RWPE2 (cell line): ENCODE measurements at places on chromosomes 16 and 17.
A peak's percentile ranks its signal among the peaks of the same experiment; 100 is the strongest.

- no peak overlapping the region for H3K27ac ChIP-seq
- no peaks in the 10 kb centered on the region for H3K27me3 ChIP-seq
- no peaks in the 10 kb centered on the region for H3K4me1 ChIP-seq
These were observed 33.7 kb upstream of the ALDH3A2 start for GRCh38 chr17:19614900-19615299.

DNA sequence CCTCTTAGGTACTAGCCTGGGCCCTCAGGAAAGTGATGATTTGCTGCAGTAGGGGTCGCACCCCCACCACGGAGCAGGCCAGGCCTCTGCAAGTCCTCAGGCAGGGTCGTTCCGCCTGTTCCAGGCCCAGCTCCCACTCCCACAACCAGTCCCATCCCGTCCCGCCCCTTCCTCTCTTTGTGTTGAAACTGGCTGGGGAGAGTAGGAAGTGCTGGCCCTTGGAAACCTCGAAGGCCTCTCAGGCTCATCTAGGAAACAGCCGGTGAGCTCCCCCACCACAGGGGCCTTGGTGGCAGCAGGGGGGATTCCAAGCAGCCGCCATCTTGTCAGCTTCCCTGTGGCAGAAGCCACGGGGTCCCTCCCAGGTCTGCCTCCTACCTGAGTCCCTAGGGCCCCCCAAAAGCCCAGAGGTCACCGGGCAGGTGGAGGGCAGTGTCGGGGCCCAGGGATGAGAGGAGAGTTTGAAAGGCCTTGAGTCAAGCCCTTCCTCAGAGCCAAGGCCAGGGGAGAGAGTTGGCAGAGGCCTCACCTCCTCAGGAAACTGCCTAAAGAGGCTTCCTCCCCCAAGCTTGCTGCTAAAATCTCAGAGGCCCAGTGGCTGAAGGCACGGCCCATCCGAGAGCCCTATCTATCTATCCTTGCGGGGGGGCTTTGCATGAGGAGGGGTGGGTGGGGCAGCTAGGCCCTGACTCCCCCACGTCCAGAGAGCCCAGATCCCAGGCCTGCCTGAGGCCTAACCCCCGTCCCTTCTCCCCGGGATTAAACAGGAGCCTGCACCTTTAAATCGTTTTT lies 22.2 kb downstream of the MMP15 start:
- no peak for DNase-seq
- H3K4me3 ChIP-seq = no peak overlapping the region
- H3K27me3 ChIP-seq = no peaks in the 10 kb centered on the region
- no peak overlapping the region for H3K27ac ChIP-seq

DNA sequence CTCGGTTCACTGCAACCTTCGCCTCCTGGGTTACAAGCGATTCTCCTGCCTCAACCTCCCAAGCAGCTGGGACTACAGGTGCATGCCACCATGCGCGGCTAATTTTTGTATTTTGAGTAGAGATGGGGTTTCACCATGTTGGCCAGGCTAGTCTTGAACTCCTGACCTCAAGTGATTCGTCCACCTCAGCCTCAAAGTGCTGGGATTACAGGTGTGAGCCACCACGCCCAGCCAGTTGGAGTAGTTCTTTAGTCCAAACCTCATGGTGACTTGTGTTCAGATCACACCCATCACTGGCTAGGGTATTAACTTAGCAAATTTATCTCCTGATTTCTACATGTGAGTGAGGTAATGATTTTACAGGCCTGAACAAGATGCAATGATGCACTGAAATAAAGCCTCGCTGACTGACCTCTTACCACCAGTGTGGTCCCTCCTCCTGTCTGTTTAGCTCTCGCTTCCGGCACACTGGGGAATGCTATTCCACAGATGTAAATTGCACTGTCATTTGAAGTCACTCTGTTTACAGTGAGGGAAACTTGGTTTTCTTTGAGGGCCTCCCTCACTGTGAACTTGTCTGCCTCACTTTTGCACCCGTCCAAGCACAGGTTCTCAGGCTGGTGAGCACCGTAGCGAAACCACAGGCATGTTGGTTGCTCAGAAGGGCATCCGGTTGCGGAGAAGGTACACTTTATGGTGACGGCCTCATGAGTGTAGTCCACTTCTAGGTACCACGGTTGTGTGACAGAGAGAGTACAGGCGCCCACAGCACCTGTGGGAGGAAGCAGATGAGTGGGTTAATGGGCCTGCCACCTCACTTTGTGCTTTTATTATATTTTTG lies 5.5 kb downstream of the IGSF6 start:
- no peaks in the 10 kb centered on the region for H3K4me1 ChIP-seq
- H3K36me3 ChIP-seq = peaks cover 15% of the 10 kb centered on the region
- DNase-seq = no peak
- H3K27ac ChIP-seq = no peak overlapping the region
- H3K4me3 ChIP-seq = no peak overlapping the region
- no peaks in the 10 kb centered on the region for H3K27me3 ChIP-seq

DNA sequence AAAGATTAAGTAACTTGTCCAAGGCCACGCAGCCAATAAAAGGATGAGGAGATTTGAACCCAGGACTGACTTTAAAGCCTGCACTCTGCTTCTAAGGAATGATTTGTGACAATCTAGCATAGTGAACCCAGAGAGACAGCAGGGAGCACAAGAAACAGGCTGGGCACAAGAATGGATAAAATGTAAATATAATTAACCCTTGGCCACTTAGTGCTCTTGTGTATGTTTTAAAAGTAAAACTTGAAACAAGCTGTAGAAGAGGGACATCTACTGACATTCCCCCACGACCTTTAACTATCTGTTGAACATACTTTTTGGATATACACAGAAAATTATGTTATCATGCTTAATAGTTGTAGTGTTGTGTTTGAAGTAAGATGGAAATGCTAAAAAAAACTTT lies 141.9 kb upstream of the PMFBP1 start:
- H3K27ac ChIP-seq = no peak overlapping the region
- no peaks in the 10 kb centered on the region for H3K4me1 ChIP-seq
- H3K36me3 ChIP-seq = no peaks in the 10 kb centered on the region
- H3K27me3 ChIP-seq = no peaks in the 10 kb centered on the region
- no peak overlapping the region for H3K4me3 ChIP-seq

- peak overlapping the region; percentile 29 for H3K4me3 ChIP-seq
- peak overlapping the region; percentile 76 for H3K27ac ChIP-seq
- no peaks in the 10 kb centered on the region for H3K36me3 ChIP-seq
- peak; percentile 78 for DNase-seq
These were observed 13.2 kb downstream of the COPZ2 start for GRCh38 chr17:48024149-48025039.

GRCh38 chr17:9205520-9206409 lies 184.5 kb downstream of the NTN1 start:
- DNase-seq = peak; percentile 31
- no peaks in the 10 kb centered on the region for H3K27me3 ChIP-seq
- H3K27ac ChIP-seq = no peak overlapping the region
- H3K4me3 ChIP-seq = no peak overlapping the region
- H3K4me1 ChIP-seq = no peaks in the 10 kb centered on the region

- peak; percentile 37 for DNase-seq
- H3K4me3 ChIP-seq = no peak overlapping the region
- peaks cover 17% of the 10 kb centered on the region for H3K4me1 ChIP-seq
- H3K27me3 ChIP-seq = no peaks in the 10 kb centered on the region
- no peak overlapping the region for H3K27ac ChIP-seq
These were observed 12.5 kb upstream of the DPEP1 start for GRCh38 chr16:89600956-89601355.

GRCh38 chr17:13601776-13602551 lies at the start of gene HS3ST3A1:
HS3ST3A1 (minus strand) TSS chr17:13601929; CDS start chr17:13601129, 800 bp downstream.
- H3K27ac ChIP-seq = peak within 1 kb of the TSS; percentile 39
- H3K36me3 ChIP-seq = peaks cover 7% of the 10 kb centered on the region; the same call in 1 of the 2 replicates
- DNase-seq = peak; percentile 78
- peaks cover 10% of the 10 kb centered on the region for H3K4me1 ChIP-seq
- peak within 1 kb of the TSS; percentile 71 for H3K4me3 ChIP-seq

GRCh38 chr16:50402298-50402895 lies 33.6 kb upstream of the BRD7 start:
- no peaks in the 10 kb centered on the region for H3K27me3 ChIP-seq
- H3K36me3 ChIP-seq = no peaks in the 10 kb centered on the region
- H3K4me1 ChIP-seq = peaks cover 4% of the 10 kb centered on the region
- H3K27ac ChIP-seq = no peak overlapping the region
- DNase-seq = no peak

DNA sequence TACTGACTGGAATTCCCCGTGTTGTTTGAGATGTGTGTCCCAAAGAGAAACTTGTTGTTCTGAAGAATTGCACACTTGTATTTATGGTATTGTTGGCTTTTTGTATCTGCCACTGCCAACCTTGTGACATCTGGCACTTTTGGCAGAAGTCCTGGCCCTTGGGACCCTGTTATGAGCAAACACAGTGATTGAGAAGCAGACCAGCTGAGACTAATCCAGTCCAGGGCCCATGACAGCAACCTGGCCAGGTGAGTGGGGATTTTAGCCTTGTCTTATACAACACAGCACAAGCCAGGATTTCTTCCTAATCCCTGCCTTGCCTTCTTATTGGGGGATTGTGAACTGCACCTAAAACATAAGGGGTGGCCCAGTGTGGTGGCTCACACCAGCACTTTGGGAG lies 80.0 kb downstream of the NTN1 start:
- no peaks in the 10 kb centered on the region for H3K36me3 ChIP-seq
- no peaks in the 10 kb centered on the region for H3K27me3 ChIP-seq
- no peak overlapping the region for H3K27ac ChIP-seq
- H3K4me3 ChIP-seq = no peak overlapping the region

DNA sequence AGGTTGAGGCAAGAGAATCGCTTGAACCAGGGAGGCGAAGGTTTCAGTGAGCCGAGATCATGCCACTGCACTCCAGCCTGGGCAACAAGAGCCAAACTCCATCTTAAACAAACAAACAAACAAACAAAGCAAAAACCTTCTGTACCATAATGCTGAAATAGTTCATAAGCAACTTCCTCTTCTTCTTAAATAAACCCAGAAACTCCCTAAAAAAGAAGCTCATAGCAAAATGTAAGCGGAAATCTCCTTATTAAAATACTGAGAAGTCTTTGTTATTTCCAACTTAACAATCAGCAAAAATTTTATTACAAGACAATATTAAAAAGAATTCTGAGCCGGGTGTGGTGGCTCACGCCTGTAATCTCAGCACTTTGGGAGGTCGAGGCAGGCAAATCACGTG lies 82.8 kb downstream of the FBXL20 start:
- H3K4me3 ChIP-seq = no peak overlapping the region
- DNase-seq = no peak
- H3K27ac ChIP-seq = no peak overlapping the region
- H3K4me1 ChIP-seq = no peaks in the 10 kb centered on the region
- H3K36me3 ChIP-seq = no peaks in the 10 kb centered on the region

GRCh38 chr16:56228476-56228875 lies 37.2 kb downstream of the GNAO1 start:
- no peak overlapping the region for H3K27ac ChIP-seq
- no peak overlapping the region for H3K4me3 ChIP-seq
- H3K27me3 ChIP-seq = no peaks in the 10 kb centered on the region

DNA sequence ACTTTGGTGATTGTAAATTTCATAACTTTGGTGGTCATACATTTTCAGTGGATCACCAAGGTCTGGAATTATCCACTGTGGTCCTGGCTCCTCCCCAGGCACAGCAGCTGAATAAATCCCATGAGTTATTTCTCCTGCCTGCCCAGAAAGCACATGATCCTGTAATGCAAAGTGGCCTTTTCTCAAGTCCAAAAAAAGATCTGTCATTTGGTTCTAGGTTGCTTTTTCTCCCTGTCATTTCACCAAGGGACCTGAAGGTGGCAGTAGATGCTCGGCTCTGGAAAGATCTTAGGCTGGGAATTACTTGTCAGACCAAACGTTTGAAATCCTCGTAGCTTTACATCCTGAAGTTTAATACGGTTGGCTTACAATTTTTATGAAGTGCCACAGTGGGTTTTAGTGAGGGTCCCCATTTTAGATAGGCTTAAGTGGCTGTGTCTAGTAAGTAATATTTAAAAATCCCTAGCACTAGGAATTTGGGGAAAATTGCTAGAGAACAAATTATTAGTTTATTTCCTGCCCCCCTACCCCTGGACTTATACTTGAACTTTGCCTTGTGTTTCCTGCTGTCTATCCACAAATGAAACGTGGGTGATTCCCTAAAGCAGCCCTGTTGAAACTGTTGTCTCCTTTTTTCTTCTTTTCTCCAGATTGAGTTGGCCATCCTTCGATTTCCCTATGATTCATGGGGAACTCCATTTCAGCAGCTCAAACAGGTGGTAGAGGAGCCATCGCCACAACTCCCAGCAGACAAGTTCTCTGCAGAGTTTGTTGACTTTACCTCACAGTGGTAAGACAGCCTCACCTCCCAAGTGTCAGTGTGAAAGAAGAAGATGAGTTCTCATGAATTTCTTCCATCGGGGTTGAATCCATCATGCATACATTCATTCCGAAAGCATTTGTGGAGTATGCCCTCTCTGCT lies 111.7 kb downstream of the MAP2K6 start:
- no peaks in the 10 kb centered on the region for H3K36me3 ChIP-seq
- no peak overlapping the region for H3K4me3 ChIP-seq
- no peak overlapping the region for H3K27ac ChIP-seq
- no peaks in the 10 kb centered on the region for H3K27me3 ChIP-seq

DNA sequence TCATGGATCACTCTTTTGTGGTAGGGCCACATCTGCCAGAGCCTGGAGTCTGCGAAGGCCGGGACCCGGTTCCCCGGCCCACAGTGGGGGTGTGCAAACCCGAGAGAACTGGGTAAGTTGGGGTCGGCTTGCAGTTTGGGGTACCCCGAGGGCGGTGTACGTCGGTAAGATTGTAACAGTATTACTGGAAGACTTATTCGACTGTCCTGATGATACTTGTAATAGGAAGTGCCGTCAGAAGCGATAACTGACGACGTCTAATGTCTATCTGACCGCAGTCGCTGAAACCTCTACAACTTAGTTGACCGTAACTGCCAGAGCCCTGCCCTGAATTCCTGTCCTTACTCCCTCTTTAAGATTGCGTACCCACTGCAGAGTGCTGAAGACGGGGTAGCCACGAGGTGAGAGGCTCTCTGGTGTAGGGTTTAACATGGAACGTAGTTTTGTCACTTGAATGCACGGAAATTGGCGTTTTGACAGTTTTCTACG lies 24.0 kb downstream of the TRPV2 start:
- no peaks in the 10 kb centered on the region for H3K27me3 ChIP-seq
- H3K36me3 ChIP-seq = peaks cover 54% of the 10 kb centered on the region

DNA sequence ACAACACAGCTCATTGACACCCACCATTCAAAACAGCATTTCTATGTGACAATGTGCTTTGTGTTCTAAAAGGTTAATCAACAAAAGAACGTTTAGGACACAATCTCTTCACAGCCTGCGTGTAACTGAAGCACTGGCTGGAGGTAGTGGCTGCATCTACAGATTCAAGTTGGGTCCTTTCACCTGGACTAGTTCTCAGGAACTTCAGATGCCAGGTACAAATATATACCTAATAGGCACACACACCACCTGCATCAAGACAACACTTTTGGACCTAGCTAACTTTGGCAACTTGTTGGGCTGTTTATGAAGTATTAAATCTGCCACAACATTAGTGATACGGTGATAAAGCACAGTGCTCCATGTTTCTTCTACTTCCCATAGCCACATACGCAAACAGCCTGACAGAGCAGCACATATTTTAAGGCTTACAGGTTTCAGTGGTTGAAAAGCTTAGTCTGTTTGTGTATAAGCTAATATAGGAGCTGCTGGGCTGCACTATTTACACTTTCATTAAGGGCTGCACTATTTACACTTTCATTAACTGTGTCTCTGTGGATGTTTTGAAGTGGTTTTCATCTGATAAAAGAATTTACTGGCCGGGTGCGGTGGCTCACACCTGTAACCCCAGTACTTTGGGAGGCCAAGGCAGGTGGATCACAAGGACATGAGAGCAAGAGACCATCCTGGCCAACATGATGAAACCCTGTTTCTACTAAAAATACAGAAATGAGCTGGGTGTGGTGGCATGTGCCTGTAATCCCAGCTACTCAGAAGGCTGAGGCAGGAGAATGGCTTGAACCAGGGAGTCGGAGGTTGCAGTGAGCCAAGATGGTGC lies 132.6 kb downstream of the PARN start:
- no peak for DNase-seq
- peaks cover 27% of the 10 kb centered on the region for H3K4me1 ChIP-seq
- H3K4me3 ChIP-seq = no peak overlapping the region
- H3K27me3 ChIP-seq = no peaks in the 10 kb centered on the region
- H3K27ac ChIP-seq = no peak overlapping the region
- no peaks in the 10 kb centered on the region for H3K36me3 ChIP-seq
